Esophagus squamous epithelium (tissue), 5 donors: ENCODE measurements at places on chromosomes 11 and 22.

- DNase-seq: no peak
Observed at GRCh38 chr11:119875841-119876600, 147.0 kb upstream of the NECTIN1 start.

GRCh38 chr11:19432370-19433061 is 191.8 kb upstream of the E2F8 start:
- no peak for DNase-seq

- no peak for DNase-seq
Observed at GRCh38 chr11:13347901-13348300, 70.3 kb downstream of the BMAL1 start.

GRCh38 chr11:128261011-128261421 is 326.3 kb downstream of the ETS1 start:
- DNase-seq: no peak

- no peak for DNase-seq
Observed at GRCh38 chr11:103125462-103125861, 16.2 kb downstream of the DYNC2H1 start.

GRCh38 chr22:35903571-35904335 is 124.9 kb downstream of the RBFOX2 start:
- DNase-seq: no peak

DNA sequence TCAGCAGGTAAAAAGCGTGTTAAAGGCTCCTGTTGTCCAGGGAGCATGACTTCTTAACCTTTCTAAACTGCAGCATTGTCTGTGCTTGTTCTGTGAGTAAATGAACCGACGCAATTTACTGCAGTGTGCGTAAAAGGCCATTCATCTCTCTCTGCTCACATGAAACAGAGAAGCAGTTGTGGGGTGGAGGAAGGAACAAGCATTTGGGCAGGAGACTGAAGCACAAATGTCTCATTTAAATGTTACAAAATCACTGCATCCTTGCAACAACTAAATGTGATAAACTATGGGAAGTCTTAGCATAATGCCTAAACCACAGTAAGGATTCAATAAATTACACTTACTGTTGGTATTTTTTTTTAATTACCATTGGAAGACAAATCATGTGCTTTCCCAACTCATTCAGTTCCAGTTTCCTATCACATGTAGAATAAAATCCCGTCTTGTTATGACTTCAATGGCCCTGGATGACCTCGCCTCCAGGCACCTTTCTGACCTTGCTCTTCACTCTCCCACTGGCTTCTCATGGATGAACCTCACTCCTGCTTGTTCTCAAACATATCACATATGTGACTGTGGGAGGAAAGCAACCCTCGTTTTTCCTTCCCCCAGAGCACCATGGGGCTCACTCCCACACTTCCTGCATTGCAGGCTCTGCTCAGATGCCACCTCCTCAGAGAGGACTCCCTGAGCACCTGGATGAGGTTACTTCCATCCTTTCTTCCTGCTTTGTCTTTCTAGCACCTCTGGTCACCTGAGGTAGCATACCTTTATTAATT is 21.6 kb upstream of the RFPL2 start:
- no peak for DNase-seq

GRCh38 chr22:29336751-29337490 is 21.4 kb upstream of the RASL10A start:
- DNase-seq: no peak

- no peak for DNase-seq
Observed at GRCh38 chr11:13301522-13301921, 23.9 kb downstream of the BMAL1 start.

DNA sequence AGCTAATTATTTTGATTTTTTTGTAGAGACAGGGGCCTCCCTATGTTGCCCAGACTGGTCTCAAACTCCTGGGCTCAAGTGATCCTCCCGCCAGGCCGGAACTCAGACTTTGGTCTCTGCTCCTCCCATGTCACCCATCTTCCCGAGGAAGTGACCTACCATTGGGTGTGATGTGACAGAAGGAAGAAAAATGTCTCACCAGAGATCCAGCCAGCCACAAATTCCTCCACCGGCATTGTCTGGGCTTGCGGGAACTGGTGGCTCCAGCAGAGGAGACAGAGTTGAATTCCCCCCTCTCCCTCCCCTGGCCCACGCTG is 772 bp downstream of the SLC25A45 start:
- no peak for DNase-seq

DNA sequence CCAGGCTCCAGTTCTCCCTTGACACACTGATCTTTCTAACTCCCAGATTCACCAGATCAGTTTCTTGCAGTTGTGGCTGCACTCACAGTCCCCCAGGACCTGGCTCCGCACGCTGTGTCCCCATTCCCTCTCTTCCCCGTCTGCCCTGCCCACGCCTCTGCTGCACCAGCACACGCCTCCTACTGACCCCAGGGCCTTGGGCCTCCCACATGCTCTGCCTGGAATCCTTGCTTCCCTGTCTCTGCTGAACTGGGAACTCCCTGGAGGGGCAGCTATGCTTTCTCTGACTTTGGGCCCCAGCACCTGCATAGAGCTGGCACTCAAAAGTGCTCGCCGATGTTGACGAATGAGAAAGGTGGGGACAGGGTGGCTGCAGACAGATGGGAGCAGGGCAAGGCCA is 68.9 kb downstream of the MYO7A start:
- no peak for DNase-seq

GRCh38 chr22:43387815-43388214 is 24.0 kb upstream of the MPPED1 start:
- no peak for DNase-seq

- no peak for DNase-seq
Observed at GRCh38 chr11:105811242-105811641, 201.4 kb downstream of the GRIA4 start.

GRCh38 chr11:3764266-3764665 is 33.1 kb downstream of the NUP98 start:
- no peak for DNase-seq

GRCh38 chr22:46937939-46938338 is 175.5 kb downstream of the TBC1D22A start:
- no peak for DNase-seq

GRCh38 chr11:120548682-120549209 is 37.2 kb downstream of the GRIK4 start:
- no peak for DNase-seq

DNA sequence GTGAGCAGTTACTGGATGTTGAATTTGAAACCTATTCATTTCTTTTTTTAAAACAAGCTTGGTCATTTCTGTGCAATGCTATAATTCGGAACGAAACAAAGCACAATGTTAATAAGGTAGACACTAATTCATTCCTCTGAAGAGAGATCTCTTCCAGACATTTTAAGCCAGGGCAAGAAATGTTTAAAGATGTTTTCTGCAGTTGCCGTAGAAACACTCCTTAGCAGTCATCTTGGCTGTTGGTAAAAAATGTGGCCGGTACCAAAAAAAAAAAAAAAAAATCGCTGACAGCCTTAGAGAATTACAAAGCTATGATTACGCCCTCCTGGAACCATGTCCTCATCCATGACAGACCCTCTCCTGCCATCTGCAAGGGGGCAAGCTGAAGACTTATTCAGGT is 66.4 kb upstream of the TTC12 start:
- DNase-seq: no peak

DNA sequence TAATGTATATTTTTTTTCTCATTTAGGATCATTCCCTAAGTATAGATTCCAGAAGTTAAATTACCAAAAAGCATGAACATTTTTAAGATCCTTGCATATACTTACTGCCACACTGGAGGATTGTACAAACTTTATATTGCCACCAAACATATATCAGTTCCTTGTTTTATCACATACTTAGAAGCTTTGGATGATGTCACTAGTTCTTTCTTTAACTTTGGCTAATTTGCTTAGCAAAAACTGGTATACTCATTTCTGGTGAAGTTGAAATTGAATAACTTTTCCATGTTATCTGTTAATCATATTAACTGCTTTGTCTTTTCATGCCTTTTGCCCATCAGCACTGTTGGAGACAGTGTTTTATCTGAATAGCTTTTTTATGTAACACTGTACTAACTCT is 31.6 kb upstream of the PRDM10 start:
- DNase-seq: no peak

- no peak for DNase-seq
Observed at GRCh38 chr11:3245071-3245470, 12.9 kb upstream of the MRGPRE start.

DNA sequence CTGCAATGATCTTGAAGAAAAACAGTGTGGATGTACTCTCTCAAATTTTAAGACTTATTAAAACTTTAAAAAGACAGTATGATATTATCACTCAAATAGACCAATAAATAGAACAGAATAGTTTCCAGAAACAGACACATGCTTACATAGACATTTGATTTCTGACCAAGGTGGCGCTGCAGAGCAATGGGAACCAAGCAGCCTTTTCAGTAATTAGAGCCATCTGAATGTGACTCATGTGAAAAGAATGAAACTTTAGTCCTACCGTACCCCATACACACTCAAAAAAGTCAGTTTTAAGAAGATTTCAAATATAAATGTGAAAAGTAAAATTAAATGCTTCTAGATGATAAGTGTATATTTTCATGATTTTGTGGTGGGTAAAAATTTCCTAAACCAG is 74.2 kb upstream of the MS4A8 start:
- no peak for DNase-seq

DNA sequence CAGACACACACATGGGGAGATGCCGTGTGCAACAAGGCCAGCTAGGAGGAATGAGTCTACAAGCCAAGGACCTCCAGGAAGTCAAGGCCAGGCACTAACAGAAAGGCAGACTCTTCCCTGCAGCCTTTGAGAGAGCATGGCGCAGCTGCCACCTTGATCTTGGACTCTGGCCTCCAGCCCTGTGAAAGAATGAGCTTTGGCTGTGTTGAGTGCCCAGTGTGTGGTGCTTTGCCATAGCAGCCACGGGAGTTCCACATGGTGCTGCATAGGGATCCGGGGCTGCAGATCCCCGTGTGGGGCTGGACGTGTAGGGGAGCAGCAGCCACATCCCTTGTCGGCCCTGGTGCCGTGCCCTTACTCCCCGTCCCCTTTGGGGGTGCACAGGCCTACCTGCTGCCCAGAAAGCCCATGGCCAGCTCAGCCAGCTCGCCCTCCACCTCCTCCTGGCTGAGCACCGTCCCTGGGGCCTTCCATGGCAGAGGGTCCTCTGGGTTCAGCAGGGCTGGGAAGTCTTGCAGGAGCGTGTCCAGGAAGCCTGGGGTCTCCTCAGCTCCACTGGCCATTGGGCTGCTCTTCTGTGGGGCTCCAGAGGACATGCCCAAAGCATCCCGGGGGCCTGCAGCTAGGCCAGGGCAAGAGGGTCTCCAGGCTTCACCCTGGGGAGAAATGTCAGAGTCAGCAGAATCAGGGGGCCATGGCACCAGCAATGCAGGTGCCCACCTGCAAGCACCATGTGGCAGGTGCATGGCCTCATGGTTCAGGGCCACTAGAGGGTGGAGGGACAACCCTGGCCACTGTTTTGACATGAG is 7.0 kb downstream of the PPM1F start:
- no peak for DNase-seq

DNA sequence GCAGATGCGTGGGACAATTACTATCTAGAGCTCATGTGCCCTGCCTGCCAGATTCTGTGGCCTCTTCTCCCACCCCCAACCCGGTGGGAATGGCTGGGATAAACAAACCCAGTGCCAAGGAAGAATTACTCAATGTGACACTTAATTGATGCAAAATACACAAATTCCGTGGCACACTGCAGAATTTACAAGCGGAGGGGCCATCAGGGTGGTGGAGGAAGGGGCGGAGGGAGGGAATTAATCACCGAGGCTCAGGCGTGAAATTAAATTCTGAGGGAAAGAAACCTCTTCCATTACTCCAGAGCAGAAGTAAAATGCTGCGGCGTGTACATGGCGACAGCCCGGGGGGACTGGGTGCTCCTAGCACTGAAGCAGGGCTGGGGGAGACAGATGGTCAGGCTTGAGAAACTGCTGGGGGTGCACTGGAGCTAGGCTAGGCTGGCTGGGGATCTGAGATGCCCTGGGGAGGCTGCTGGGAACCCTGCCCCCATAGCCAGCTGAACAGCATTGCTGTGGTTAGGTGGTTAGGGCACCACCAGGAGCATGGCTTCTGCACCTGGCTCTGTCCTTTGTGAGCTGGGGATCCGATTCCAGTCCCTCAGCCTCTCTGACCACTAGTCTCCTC is 200.6 kb downstream of the CEP164 start:
- no peak for DNase-seq

- no peak for DNase-seq
Observed at GRCh38 chr11:78958444-78958843, 383.8 kb upstream of the NARS2 start.

DNA sequence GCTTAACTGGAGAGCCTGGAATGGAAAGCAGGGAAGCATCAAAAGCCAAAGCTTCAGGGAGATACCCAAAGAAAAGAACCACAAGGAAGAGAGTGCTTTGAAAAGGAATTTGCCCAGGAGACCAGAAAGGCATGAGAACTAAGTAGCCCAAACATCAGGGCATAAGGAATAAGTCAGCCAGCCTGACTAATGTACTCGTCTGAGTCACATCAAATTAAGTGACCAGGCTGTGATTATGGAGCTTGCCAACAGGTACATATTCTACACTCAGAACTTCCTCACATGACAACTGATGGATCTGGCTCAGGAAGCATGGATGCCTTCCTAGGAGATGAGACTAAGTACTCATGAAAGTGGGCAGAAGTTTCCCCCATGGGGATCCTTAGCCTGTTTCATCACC is 366.7 kb downstream of the BUD13 start:
- no peak for DNase-seq

DNA sequence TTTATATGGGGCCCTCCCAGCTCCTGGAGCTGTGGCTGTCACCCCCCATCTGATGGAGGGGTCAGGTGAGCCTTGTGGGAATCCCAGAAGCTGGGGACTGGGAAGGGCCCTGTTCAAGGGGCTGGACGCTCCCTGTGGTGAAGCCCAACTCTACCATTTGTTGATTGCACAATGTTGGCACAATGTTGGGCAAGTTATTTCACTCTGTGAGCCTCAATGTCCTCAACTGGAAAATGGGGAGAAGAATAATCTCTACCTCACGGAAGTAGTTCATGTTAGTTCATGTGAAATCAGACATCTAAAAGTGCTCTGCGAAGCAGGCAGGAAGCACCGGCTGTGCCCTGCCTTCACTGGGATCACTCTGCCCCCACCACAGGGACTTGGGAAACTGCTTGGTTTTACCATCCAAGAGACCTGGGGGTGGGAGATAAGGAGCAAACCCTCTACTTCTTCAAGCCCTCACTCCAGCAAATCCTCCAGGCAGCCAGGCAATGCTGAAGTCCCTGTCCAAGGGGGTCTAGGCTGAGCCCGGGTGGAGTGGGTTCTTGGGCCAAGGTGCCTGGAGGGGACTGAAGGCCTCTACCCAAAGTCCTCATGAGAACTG is 715 bp upstream of the PRR5 start:
- no peak for DNase-seq

- no peak for DNase-seq
Observed at GRCh38 chr11:12458042-12458441, 80.7 kb downstream of the PARVA start.
